C1 segment of cervical spinal cord (tissue), 14 donors: ENCODE measurements at places on chromosomes 12 and 14.

DNA sequence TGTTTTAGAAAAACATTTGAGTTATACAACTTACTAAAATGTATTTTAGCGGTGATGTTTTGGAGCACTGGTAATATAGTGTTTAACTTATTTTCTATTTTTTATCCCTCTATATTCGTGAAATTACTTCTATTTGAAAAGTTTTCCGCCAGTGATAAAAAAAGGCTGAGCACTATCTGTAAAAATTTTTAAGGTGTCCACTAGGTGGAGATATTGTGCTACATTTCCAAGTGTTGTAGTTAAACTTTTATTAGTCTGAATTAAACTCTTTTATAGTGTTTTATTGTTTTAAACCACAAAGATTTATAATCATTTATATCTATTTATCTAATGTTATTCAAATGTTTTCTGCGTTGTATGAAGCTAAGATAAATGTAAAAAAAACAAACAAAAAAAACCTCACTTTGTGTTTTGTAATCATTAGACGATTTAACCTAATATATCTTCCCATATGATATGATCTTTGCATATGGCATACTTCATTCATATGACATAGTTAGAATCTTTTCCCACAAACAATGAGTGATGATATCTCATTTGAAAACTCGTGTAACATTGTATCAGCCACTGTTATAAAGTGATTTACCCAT lies 11.8 kb downstream of the ALG10B start:
- peak; percentile 8 for DNase-seq

DNA sequence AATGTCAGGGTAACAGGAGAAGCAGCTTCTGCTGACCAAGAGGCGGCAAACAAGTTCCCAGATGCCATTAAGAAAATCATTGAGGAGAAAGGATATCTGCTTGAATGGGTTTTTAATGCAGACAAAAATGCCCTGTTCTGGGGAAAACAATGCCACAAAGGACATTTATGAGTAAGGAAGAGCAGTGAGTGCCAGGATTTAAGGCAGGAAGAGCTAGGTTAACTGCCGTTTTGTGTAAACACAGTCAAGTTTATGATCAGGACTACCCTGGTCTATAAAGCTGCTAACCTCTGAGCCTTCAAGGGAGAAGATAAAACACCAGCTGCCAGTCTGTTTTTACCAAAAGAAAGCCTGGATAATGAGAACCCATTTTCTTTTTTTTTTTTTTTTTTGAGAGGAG lies 8.5 kb downstream of the MAPKAPK5 start:
- no peak for DNase-seq

DNA sequence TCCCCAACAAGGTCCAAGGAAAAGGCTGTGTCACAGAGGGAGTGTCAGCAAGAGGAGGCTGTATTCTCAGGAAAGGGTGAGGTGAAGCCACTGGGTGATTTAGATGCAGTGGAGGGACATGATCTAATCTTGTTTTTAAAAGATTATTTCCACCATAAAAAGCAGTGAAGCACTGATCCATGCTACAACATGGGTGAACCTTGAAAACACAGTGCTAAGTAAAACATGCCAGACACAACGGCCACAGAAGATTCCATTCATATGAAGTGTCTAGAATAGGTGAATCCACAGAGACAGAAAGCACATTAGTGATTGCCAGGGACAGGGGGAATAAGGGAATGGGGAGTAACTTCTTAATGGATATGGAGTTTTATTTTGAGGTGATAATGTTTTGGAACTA lies 12.8 kb downstream of the RITA1 start:
- DNase-seq: no peak

GRCh38 chr12:124328116-124328515 lies 33.2 kb downstream of the RFLNA start:
- no peak for DNase-seq

- peak; percentile 46 for DNase-seq
Measured at GRCh38 chr14:101774006-101774795, 12.7 kb downstream of the PPP2R5C start.

- no peak for DNase-seq
Measured at GRCh38 chr12:115572440-115572839, 705.1 kb downstream of the MED13L start.

DNA sequence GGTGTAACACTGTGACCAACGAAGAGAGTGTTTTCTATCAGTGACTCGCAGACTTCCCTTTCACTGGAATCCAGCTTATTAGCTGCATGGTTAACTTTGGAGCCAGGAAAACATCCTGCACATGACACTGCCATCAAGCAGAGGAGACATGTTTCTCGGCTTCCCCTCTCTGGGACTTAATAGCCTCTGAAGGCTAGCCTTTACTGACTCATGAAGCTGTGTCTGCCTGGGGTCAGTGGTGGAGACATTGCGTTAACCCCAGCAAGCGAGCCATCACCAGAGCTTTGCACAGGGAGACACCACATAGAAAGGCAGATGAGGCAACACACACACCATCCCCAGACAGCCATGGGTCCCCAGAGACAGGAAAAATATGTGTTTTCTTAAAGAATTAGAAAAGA lies 126.9 kb upstream of the PRICKLE1 start:
- DNase-seq: no peak

DNA sequence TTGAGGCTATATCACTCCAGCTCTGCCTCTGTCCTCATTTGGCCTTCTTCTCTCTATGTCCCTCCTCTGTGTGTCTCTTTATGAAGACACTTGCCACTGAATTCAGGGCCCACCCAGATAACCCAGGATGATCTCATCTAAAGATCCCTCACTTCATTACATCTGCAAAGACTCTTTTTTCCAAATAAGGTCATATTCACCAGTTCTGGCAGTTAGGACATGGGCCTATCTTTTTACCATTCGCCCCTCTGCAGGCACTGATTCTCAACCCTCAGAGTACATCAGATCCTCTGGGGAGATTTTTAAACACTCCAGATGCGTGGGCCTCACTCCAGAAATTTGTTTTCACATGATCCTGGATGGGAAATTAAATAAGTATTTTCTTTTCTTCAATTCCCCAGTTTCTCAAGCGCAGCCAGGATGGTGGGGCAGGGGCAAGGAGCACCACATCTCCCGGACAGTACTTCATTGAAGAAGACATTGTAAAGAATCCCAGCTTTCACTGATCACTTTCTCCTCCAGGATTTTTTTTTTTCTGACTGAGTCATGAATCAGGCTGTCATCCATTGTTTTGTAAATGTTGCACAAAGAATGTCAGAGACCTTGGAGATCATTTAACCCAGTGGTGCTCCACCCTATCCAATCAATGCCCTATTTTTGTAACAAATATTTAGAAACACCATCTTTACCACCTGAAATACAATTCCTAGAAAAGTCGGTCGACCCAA lies 27.4 kb downstream of the CRACR2A start:
- DNase-seq: no peak

- no peak for DNase-seq
Measured at GRCh38 chr14:28831126-28831525, 64.5 kb downstream of the FOXG1 start.

- DNase-seq: no peak
Measured at GRCh38 chr14:69711477-69711876, 55.5 kb upstream of the SRSF5 start.

DNA sequence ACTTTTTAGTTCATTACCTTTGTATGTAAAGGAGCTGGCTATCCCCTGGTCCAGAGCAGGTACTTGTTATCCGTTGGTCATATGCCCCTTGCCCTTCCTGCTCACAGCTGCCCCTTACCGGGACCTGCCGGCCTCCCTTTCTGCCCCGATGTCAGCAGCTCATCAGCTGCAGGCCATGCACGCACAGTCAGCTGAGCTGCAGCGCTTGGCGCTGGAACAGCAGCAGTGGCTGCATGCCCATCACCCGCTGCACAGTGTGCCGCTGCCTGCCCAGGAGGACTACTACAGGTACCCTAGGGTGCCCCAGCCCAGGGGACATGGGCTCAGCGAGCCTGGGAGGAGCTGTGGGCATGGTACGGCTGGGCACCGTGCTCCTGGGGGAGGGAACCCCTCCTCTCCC lies 2.3 kb upstream of the RNU7-1 start:
- no peak for DNase-seq

GRCh38 chr12:92138626-92139025 lies 7.0 kb downstream of the BTG1 start:
- DNase-seq: no peak

DNA sequence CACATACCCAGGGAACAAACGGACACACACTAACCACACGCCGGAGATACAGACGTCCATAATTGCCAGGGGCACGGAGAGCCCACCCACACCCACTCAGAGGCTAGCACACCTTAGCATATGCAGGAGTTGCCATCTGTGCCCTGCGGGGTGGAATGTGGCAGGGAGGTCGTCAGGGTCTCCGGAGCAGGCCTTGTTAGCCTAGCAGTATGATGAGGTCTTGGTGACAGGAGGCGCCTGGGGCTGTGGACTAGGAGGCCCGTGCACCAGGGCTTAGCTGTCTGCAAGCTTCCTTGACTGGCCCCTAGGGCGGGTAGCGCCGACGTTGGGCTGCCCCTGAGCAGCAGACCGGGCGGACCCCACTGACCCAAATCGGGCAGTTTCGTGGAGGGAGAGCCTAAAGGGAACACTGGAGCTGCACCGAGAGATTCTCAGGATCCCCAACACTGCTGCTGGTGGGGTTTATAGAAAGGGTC lies 10.0 kb downstream of the STAC3 start:
- DNase-seq: peak; percentile 67

DNA sequence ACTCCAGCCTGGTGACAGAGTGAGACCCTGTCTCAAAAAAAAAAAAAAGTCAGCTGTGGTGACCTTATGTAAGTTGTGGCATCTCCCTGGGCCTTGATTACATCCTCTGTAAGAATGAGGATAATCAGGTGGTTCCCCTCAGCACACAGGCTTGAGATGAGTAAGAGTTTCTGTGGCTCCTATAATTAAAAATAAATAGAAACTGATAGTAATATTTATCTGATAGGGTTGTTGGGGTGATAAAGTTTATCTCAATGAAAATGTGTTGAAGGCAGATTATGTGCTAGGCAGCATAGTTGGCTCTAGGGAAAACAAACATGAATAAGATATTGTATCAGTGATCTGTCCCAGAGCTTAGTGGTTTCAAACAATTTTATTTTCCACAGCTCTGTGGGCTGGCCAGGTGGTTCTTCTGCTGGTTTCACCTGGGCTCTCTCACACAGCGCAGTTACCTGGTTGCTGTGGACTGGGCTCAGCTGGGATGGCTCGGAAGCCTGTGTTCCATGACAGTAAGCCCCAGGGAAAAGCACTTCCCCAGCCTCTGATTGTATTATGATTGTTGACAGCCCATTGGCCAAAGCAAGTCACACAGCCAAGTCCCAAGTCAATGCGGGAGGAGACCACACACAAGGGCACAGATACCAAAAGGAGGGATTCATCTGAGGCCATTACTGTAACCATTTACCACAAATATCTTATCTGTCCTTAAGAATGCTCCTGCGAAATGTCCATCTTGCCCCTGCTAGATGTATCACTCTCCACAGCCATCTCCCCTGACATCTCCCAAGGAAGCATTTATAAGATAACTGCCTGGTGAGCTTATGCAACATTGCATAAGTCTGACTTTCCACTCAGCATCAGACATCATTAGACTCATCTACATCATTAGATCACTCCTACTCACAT lies 151.7 kb downstream of the NUAK1 start:
- no peak for DNase-seq

DNA sequence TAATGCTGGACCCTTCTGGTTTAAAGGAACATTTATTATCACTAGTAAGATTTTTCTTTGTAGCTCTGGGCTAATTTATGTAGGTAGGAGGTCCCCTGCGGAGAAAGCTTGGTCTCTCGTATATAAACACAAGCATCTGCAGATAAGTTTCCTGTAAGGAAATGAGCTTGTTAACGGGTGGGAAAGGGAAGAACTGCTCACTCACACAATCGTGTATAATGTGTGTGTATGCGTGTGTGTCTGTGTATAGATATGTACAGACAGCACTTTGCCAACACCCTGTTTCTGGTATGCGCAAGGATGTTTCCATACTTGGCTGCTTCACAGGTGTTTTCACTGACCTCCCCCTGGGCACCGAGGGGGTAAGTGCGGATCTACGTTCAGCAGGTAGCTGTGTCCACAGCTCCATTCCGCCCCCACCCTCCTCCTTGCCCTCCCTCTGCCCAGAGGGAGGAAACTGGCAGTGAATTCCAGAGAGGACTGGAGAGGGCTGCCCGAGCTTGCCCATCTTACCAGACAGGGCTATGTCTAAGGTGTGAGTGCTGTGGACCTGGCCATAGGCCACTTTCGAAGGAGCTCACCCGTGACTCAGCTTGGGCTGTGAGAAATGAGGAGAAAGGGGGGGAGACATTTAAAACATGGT lies 65.2 kb downstream of the NINJ2 start:
- no peak for DNase-seq

- DNase-seq: no peak
Measured at GRCh38 chr12:123657211-123657610, 13.7 kb upstream of the TCTN2 start.

GRCh38 chr12:84692071-84692470 lies 220.5 kb downstream of the SLC6A15 start:
- no peak for DNase-seq

GRCh38 chr14:65357113-65357512 lies 55.4 kb upstream of the FUT8 start:
- no peak for DNase-seq

- DNase-seq: no peak
Measured at GRCh38 chr14:54760866-54761575, 141.6 kb downstream of the GCH1 start.

DNA sequence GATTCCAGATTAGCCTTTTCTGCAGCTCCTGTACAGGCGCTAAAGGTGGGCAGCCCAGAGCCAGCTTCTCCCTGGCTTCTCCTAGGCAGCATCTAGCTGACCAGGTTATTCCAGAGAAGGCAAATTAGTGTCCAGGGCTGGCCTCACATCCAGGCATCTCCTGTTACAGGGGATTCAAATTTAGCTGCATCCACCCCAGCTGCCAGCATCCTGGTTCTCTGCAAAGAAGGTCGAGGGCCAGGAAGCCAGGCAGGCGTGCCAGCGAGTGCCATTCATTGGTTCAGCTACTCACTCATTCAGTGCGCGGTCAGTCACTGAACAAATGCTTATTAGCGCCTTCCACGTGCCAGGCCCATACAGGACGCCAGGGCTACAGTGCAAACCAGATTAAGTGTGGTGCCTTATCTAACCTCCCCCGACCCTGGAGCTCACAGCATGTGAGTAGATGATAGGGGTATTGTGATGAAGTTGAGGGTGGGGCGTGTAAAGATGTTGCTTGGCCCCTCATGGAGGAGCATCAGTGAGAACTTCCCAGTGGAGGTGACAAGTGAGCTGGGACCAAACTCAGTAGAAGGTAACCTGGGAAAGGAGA lies 15.7 kb upstream of the FAM222A start:
- no peak for DNase-seq

GRCh38 chr12:117521346-117521745 lies 159.9 kb upstream of the NOS1 start:
- DNase-seq: no peak

DNA sequence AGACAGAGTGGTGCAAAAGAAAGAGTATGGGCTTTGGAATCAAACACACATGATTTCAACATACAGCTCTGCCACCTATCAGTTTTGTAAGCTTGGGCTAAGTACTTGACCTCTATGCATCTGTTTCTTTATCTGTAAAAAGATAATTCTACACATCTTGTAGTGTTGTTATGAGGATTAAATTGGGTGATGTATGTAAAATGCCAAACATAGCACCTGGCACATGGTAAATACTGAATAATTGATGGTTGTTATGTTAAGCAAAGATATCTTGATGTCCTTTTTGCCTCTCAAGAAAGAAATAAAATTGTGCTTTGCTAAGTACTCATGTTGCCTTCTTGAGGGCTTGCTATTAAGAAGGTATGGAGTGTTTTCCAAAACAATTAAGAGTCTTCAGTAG lies 2.3 kb upstream of the CSRP2 start:
- DNase-seq: no peak

- peak; percentile 51 for DNase-seq
Measured at GRCh38 chr12:132523576-132524331, 33.8 kb downstream of the FBRSL1 start.
